Stimulated activated CD8-positive, alpha-beta memory T cell treated with anti-CD3 and anti-CD28 coated beads, Interleukin-15, amount 100 ng/mL, for 1 hour (primary cell): ENCODE measurements at places on chromosomes 6 and 20.

- no peak for DNase-seq
These were observed 28.5 kb downstream of the SLC35D3 start for GRCh38 chr6:136950436-136951126.

- DNase-seq, result no peak
These were observed 141.6 kb upstream of the THBS2 start for GRCh38 chr6:169395080-169395805.

DNA sequence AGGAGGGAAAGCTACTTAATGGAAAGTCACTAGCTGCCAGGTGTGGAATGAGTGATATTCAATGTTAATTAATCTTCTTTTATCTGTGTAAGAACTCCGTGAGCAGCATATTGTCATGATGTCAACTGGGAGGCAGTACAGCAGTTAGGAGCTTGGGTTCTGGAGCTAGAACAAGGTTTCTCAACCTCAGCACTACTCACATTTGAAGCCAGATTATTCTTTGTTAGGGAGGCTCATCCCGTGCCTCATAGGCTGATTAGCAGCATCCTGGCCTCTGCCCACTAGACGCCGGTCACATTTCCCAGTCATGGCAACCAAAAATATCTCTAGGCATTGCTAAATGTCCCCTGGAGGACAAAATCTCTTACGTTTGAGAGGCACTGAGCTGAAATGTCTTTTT is 41.2 kb downstream of the BCAS1 start:
- DNase-seq, result no peak

DNA sequence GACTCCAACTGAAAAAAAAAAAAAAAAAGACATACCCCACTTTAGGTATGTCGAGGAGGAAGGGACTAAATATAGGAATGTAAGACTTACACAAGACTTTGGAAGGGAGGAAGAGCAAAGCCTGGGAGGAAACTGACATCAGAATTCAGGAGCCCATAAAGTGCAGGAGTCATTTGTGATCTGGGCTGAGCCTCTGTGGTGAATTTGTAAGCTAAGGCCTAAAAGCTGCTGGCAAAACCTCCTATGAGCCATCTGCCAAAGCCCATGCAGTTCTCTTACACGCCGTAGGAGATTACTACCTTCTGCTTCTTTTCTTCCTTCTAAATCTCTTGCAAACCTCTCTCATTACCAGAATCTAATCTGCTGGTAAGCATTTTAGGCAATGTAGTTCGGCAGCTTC is 52.0 kb upstream of the THEMIS start:
- no peak for DNase-seq

GRCh38 chr6:98984121-98984520 is 36.4 kb upstream of the FBXL4 start:
- no peak for DNase-seq

DNA sequence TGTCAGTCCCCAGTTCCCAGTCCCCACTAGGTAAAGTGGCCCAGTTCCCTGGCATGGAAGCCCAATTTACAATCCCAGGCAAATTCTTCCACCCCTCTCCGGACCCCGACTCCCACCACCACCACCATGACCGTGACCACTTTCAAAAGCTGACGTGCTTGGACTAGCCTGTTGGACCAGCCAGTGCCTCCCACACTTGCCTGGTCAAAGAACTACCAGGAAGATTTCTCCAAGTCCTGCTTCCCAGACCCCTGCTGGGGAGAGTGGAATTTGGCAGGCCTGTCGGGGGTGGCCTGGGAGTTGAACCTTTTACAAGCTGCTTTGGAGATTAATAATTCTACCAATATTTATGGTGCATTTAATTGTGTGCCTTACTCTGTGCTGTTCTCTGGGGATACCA is 1.4 kb upstream of the PTPRT start:
- no peak for DNase-seq

DNA sequence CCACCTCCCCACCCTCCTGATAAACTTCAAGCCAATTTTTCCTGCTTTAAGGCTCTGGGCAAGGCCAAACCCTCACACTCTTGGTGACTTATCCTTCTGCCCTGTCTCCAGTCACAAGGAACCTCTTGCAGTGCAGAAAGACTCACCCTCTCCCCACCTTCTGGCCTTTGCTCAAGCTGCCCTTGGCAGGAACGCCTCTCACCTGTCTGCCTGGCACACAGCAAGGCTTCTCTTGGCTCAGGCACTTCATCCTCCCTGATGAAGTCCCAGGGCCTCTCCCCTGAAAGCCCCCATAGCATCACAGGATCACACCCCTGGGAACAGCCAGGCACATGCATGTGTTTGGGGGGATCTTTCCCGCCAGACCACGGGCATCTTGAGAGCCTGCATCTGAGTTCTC is 68.8 kb upstream of the NNAT start:
- no peak for DNase-seq

DNA sequence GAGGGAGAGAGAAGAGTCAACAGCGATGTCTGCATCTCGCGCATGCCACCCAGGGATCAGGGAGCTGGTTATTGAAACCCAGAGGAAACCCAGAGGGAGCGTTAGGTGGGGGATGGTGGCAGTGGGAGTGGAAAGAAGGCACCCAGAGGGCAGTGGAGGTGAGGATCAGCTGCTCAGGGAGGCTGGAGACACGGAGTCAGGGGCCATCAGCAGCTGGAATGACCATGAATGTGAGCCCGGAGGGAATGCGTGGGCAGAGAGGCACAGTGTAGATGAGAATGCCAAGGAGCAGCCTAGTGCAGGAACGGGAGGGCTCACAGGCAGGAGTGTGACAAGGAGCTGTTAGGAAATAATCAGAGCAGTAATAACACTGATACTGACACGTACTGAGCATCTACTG is 36.2 kb downstream of the RSPO4 start:
- DNase-seq, result no peak

- DNase-seq, result no peak
These were observed 15.4 kb upstream of the IP6K3 start for GRCh38 chr6:33761922-33762629.

DNA sequence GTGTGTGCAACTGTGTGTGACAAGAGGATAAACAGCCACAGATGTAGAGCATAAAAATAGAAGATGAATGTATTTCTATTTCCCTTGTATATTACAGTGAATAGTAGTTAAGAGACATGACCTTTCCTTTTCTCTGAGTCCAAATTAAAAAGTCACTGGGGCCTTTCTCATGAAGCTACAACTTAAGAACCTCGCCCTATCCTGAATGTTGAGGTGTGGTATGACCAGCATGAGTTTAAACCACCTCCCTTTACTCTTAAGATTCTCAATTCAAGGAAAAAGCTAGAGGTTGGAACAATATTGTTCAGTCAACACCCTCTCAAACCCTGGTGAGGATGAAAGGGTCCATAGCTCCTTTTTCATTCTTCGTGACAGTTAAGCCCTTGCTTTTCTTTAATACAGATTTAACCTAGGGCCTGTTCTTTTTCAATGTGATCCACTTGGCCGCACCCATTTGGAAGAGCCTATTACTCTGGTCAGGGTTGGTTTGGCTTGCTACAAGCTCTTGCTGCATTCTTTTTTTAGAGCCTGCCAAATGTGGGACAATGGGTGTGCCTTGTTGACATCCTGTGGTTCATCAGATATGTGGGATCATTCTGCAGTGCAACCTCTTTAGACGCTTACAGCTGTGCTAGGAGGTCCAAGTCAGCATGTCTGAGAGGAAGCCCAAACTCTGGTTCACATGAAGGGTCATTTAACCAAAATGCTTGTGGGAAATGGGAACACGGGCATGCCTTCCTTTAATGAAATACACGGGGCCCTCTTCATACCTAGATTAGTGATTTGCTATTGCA is 290.0 kb downstream of the HAO1 start:
- DNase-seq, result no peak

GRCh38 chr20:37939701-37940560 is 37.0 kb downstream of the VSTM2L start:
- no peak for DNase-seq

DNA sequence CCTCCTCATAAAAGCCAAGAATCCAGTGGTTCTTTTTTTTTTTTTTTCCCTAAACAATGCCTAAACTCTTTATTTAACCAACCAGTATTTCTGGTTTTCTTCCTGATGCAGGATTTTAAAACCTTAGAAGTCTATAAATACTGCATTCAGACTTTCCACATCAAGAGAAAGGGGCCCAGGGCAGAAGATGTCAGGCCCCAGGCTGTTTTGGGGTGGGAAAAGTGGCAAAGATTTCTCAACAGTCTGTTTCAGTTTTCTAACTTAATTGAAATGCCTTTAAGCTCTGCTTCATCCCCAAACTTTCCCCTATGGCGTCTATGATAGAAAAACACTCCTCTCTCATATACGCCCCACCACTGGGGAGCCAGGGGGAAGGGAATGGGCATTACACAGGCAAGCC is 33.1 kb downstream of the QRSL1 start:
- no peak for DNase-seq

- DNase-seq, result no peak
These were observed 32.7 kb downstream of the CD109 start for GRCh38 chr6:73728548-73729205.

- no peak for DNase-seq
These were observed 11.8 kb downstream of the CFAP61 start for GRCh38 chr20:20063941-20064702.

DNA sequence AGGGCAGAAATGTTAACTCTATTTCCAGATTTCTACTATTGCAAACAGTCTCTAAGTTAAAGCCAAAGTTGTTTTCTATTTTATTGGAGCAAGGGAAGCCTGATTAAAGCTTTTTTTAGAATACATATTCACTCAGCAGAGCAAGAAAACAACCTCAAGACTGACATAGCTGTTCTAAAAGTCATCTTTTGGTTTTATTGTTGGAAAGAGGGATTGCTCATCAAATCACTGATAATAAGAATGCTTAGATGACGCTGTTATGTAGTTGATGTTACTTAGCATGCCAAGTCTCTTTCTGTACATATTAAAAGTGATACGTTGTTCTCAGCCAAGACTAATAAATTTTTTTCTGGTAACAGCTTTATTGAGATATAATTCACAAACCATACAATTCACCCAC is 172.6 kb upstream of the LAMA2 start:
- DNase-seq, result no peak

DNA sequence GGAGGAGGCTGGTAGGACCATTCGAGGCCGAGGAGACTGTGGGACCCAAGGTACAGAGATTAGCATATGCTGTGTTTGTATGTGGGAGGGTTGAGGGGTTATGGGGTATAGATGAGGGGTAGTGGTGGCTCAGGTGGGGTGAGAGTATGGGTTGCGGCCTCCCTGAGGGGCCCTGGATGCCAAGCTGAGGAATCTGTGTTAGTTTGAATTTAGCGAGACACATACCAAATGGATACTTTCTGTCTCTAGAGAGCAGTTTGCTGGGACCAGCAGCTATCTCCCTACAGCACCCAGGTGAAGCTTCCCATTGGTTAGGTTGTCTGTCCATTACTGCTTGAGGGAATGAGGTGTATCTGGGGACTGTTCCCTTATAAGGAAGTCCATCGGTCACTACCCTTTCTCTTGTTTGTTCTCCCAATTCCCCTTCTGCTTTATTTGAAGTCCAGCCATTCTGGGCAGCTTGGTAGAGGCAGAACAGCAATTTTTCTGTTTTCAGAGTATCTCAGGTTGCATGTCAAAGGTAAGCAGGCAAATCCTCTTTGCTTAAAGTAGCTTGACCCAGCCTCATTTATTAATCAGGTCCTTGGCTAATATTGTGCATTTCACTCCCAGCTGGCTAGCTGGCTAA is 15.2 kb downstream of the CHMP4B start:
- DNase-seq, result no peak

- DNase-seq, result no peak
These were observed 51.4 kb upstream of the JARID2 start for GRCh38 chr6:15194453-15194852.

GRCh38 chr20:35226884-35227681 is 593 bp downstream of the MMP24 start:
- peak; percentile 10 for DNase-seq

GRCh38 chr20:3307725-3308124 is 68.7 kb upstream of the SLC4A11 start:
- no peak for DNase-seq

GRCh38 chr6:124203812-124204167 is 400.1 kb downstream of the NKAIN2 start:
- no peak for DNase-seq

DNA sequence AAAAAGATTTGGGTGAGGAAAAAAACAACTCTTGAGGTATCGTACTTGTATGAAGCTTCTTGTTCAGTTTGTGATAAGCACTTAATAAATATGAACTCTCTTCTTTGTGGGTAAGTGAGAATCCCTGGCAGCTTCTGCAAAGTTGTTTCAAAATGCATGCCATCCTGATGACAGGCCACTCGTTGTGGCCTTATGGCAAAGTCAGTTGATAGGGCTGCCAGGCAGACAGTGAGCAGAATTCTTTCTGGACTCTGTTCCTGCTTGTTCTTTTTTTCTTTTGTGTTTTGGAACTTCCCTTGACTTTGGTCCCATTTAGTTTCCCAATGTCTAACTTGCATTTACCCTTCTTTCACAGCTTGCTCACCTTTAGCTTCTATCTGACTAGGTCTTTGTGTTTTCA is 983.5 kb upstream of the FLRT3 start:
- no peak for DNase-seq

- DNase-seq, result no peak
These were observed 11.8 kb downstream of the NINL start for GRCh38 chr20:25573288-25574251.

DNA sequence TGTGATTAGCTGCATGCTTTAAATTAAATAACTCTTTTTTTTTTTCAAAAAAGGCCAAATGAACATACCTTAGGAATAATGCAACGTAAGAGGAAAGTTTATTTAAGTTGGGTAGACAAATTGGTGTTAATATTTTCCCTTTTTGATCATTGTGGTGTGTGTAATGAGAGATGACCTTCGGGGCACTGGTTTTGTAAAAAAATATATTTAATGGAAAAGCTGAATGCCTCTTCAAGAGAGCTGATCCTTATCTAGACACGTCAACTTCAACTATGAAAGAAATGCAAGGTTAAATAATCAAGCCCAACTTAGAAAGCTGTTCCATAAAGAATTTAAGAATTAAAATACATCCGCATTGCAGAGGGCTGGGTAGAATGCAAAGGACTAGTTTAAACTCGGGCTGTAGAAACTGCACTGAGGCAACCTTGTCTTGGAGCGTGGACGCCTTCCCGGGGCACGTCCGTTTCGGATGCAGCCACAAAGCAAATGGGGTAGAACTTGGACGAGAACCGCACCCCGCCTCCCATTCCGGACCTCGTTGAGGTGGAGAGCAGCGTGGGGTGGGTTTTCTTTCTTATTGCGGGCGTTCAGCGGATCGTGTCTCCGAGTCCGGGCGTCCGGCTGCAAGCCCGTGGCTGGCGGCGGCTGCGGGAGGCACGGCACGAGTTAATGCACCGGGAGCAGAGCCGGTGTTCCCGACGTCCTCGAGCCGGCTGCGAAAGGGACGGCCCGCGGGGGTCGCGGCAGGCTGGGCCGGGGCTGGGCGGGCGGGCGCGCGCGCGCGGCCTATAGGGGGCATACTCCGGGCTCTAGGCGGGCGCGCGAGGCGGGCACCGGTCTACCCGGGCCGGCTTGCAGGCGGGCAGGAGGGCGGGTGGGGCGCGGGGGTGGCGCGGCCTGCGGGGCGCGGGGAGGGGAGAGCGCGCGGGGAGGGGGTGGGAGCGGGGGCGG is 1.9 kb downstream of the JARID2 start:
- peak; percentile 22 for DNase-seq

GRCh38 chr20:50278684-50279531 is 88.3 kb downstream of the CEBPB start:
- no peak for DNase-seq

- DNase-seq, result no peak
These were observed 468.1 kb upstream of the MANEA start for GRCh38 chr6:95109212-95109611.
